Renal cortex interstitium (tissue), 15 donors: ENCODE measurements at places on chromosomes 12 and 14. TPM values are rescaled to one million over a fixed set of nuclear protein-coding genes. Genes with fewer than 3 reads are reported as not detected.

DNA sequence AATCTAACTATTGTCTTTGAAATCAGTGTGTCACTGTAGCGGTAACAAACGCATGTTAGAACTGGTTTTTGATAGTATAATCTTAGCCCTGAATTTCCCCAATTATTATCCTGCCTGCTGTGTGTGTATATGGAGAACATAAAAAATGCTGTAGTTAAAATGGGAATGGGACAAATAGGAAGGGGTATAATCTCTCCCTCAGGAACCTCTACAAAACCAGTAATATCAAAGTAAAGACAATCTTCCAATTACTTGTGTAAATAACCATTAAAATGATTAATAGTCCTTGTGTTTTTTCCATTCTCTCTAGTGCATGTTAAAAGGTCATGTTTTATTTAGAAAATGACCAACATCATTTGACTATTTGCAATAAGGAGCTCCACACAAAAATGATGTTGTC, 200.1 kb upstream of the TMTC1 start:
- DNase-seq: no peak

DNA sequence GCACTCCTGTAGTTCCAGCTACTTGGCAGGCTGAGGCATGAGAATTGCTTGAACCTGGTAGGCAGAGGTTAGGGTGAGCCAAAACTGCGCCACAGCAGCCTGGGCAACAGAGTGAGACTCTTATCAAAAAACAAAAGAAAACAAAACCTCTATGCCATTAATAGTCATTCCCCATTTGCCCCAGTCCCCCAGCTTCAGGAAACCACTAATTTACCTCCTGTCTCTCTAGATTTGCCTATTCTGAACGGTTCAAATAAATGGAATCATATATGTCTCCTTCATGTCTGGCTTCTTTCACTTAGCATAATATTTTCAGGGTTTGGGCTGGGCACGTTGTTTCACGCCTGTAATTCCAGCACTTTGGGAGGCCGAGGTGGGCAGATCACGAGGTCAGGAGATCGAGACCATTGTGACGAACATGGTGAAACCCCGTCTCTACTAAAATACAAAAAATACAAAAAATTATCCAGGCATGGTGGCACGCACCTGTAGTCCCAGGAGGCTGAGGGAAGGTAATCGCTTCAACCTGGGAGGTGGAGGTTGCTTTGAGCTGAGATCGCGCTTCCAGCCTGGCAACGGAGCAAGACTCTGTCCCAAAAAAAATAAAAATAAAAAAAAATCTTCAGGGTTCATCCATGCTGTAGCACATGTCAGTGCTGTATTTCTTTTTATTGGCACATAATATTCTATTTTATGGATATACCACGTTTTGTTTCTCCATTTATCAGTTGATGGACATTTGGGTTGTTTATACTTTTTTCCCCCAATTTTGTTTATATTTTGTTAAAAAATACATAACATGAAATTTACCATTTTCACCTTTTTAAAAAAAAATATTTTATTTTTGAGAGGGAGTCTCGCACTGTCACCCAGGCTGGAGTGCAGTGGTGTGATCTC, 31.9 kb downstream of the KNTC1 start:
- no peak for DNase-seq

GRCh38 chr12:23581913-23582312, 367.6 kb downstream of the SOX5 start:
- DNase-seq: no peak

GRCh38 chr12:26471560-26471959, 276.2 kb downstream of the SSPN start:
- DNase-seq: no peak

DNA sequence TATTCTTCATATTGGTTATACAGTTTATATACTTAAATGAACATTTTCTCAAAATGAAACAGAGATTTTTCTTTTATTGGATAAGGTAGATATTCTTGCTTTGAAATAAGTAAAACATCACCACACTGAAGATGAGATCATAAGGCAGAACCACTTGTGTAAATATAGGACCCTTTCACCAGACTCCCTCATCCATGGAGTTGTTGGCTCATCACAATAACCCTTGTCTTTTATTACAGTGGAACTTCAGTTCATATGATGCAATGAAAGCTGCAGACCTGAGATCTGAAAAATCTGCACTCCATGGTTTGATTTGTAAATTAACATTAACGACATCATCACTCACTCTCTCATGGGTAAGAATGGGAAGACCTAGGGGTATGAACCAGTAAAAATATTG, 51.9 kb upstream of the DBX2 start:
- DNase-seq: no peak

DNA sequence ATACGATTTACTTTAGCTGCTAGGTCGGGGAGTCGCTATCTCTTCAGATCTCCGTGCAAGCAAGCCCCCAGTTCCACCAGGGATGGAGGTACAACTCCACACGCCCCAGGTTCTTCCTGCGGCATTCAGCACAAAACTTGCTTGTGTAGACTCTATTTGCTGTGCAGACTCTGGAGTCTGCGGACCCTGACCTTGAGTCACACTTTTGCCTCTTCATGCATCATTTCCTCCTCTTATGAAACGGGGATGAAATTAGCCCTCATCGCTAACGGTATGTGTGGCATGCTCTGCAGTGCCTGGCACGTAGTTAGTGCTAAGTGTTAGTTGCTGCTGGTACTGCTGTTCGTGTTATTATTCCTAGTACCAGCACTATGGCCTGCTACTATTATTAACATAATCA, 84.4 kb downstream of the TMEM132D start:
- no peak for DNase-seq

GRCh38 chr14:20428802-20429201, 7.2 kb downstream of the KLHL33 start:
- DNase-seq: no peak

- DNase-seq: no peak
Observed at GRCh38 chr14:38311655-38312054, 55.8 kb upstream of the CLEC14A start.

- DNase-seq: peak; percentile 5
Observed at GRCh38 chr14:82341261-82341810, 807.7 kb upstream of the SEL1L start.

DNA sequence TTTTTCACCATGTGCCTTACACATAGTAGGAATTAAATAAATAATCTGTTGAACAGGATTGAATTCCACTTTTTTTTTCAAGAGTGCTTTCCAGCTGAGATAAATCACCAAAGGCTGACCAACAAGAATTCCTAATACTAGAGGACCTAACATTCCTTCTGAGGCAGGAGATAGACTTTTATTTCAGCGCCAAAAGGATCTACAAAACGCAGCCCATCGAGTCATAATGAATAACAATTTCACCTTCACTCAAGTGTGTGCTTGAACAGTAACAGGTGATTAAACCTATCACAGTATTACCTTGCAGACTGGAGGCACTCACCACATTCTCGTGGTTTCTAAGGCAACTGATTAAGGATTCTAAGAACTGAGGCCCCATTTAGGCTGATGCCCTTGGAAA, 224.3 kb upstream of the ATP2B1 start:
- no peak for DNase-seq

PTPRB gene
- polyA plus RNA-seq: 17.6 TPM

SYCP3 gene
- 0.23 TPM for polyA plus RNA-seq

DBX2 gene
- not detected for polyA plus RNA-seq

PMEL gene
- polyA plus RNA-seq: 5.3 TPM
